ENCODE measurements at places on chromosomes 1 and 21. TPM values are rescaled to one million over a fixed set of nuclear protein-coding genes. Genes with fewer than 3 reads are reported as not detected.

GRCh38 chr1:25430967-25431881 lies 527 bp downstream of the MACO1 start:
- peak; percentile 10 for DNase-seq

- no peak for DNase-seq
Observed at GRCh38 chr1:26557008-26557407, 27.4 kb downstream of the RPS6KA1 start.

DNA sequence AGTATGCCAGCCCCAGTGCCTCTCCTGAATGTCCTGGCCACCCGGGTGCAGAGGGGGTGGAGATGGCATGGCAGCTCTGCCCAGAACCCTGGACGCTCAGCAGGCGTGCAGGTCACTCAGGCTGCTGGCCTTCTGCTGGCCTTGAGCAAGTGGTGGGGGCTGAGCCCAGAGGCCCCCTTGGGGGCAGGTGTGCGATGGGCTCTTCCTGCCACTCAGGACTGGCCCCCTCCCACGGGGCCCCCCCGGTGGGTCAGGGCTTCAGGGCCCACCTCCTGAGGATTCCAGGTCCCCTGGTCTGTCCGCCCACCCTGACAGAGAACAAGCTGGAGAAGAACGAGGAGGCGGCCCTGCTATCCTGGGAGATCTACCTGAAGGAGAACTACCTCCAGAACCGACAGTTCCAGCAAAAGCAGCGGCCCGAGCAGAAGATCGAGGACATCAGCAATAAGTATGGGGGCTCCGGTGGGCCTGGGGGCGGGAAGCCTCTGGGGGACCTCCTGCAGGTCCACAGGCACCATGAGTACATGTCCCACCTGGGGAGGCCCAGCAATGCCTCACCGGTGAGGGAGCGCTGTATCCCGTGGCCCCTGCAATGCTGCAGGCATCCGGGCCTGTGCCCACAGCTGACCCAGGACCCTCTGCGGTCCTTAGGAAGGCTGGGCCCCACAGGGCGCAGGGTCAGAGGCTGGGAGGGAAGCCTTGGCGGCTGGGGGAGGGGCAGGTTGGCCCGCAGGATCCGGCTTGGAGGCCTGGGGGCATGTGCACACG lies 37.0 kb upstream of the LRRC3 start:
- DNase-seq: no peak

DNA sequence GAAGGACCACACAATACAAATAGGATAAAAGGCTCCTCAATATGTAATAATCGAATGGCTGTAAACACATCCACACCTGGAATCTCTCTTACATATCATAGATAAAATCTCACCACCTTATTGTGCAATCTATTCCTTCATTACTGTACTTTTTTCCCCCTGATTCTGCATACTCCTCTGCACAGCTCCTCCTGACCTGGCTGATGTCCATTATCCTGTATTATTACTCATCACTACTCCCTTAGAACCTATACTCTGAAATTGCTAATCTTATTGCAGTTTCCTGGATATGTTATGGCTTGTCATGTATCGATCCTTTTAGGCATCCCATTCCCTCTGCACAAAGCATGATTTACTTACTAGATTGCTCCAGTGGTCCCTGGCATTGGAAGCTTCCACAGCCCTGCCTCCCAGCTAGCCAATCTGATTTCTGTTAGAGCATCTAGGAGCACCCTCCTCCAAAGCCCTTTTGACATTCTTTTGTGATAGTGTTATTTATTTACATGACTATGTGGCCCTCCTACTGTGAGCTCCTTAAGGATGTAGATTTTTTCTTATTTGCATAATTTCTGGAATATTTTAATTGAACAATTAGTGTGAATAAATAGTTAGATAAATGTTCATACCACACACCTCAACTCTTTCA lies 24.2 kb upstream of the PHGDH start:
- DNase-seq: no peak

GRCh38 chr1:173433751-173434326 lies 43.3 kb upstream of the PRDX6 start:
- DNase-seq: no peak

DNA sequence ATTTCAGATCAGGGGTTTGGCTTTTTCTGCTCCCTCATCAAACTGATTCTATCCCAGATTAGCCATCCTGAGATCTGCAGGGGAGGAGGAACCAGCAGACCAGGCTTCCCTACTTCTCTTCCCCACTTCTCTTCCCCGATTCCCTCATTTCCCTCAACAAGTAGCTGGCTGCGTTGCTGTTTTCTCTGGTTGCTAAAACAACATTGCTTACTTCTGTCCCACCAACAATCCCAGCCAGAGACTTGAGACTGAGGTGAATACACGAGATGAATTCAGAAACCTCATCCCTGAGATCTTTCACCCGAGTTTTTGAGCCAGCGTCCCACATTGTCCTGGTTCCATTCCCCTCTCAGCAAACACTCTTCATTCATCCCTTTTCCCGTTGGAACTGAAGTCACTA lies 22.4 kb downstream of the DYRK3 start:
- DNase-seq: no peak

GRCh38 chr21:33975548-33976081 lies 60.0 kb upstream of the ATP5PO start:
- DNase-seq: no peak

DNA sequence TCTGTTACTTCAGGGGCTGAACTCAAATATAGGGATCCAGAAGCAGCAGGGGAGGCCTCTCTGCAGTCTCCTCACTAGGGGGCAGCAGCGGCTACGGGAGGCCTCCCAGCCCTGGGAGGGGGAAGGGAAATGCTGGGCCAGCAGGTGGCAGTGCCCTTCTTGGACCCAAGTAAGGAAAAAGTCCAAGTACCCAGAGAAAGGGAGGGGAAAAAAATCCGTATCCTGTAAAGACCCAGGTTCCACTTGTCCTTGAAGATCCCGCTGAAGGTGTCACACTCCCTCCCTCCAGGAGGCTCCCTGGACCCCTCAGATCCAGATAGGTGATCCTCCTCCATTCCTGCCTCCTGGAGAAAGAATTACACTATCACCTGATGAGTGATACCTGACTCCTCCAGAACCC lies 14.1 kb upstream of the NUAK2 start:
- no peak for DNase-seq

GRCh38 chr21:17611414-17612022 lies 1.2 kb downstream of the BTG3 start:
- peak; percentile 82 for DNase-seq

- no peak for DNase-seq
Observed at GRCh38 chr1:201475915-201476669, 7.1 kb upstream of the PHLDA3 start.

DNA sequence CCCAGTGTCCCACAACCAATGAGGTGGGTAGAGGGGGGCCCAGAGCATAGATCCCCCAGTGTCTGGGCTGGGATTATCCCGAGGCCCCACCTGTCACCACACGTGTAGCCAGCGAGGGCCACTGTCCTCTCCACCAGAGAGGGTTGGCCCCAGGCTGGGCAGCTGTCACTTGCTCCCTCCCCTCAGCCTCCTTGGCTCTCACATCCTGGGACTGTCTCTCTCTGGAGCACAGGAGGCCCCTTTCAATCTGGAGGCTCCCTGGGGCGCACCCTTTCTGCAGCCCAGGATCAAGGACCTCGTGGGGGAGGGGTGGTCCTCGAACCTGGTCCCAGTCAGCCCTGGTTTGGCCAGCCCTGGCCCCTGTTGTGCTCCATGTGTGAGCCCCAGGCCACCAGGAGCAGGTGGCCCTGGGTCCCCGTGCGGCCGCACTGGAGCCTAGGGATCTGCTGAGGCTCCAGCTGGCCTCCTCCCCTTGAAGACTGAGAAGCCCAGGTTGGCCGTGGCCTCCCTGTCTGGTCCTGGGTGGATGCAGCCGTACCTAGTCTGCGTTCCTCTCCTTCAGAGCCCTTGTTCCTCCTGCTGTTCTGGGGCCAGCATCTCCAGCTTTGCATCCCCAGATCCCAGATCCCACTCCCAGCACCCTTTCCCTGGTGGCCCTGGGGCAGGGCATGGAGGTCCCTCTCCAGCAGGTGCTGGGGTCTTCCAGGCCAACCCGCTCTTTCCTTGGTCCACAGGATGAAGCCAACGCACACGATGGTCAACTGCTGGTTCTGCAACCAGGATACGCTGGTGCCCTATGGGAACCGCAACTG lies 6.7 kb downstream of the TMEM201 start:
- no peak for DNase-seq

- no peak for DNase-seq
Observed at GRCh38 chr1:113930499-113931161, 1.5 kb downstream of the HIPK1 start.

DNA sequence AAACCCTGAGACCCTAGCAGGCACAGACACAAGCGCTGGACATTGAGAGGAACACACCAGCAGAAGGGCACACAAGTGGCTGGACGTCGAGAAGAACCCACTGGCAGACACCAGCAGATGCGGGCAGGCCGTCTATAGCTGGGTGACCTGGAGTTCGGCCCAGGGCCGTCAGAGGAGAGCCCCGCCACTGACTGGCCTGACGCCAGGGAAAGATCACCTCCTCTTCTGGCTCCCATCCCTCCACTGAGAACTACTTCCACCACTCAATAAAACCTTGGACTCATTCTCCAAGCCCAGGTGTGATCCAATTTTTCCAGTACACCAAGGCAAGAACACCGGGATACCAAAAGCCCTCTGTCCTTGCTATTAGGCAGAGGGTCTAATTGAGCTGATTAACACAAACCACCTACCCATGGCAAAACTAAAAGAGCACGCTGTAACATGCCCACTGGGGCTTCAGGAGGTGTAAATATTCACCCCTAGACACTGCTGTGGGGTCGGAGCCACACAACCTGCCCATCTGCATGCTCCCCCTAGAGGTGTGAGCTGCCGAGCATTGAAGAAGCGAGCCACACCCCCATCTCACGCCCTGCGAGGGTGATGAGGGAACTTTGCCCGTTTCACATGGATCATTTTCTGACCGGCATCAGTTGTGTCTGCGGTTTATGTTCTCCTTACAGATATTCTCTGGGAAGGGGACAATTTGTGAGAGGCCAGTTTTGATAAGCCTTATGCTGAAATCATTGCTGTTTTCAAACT lies 104.8 kb downstream of the HLX start:
- no peak for DNase-seq

GRCh38 chr1:165695031-165695430 lies 3.3 kb downstream of the ALDH9A1 start:
- no peak for DNase-seq

DNA sequence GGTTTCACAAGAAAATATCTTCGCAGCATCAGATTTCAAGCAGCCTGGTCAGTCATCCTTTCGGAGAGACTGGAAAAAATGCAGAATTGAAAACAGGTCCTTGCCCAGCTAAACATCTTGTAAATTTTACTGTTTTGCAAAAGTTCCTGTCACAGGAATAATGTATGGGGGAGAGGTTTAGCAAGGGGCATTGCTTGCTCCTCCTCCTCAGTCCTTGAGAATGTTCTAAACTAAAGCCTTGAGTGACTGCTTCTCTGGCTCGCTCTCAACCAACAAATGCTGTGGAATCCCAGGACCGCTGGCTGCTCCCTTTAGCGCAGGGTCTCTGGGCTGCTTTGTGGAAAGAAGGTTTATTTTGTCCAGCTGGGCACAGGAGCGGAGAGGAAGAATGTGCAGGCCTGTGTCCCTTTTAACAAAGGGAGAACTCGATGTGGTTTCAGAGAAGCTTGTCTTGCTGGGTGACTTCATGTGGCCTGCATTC lies 33.6 kb upstream of the FHAD1 start:
- no peak for DNase-seq

GRCh38 chr1:54546651-54547401 lies 1.2 kb upstream of the ACOT11 start:
- no peak for DNase-seq

DNA sequence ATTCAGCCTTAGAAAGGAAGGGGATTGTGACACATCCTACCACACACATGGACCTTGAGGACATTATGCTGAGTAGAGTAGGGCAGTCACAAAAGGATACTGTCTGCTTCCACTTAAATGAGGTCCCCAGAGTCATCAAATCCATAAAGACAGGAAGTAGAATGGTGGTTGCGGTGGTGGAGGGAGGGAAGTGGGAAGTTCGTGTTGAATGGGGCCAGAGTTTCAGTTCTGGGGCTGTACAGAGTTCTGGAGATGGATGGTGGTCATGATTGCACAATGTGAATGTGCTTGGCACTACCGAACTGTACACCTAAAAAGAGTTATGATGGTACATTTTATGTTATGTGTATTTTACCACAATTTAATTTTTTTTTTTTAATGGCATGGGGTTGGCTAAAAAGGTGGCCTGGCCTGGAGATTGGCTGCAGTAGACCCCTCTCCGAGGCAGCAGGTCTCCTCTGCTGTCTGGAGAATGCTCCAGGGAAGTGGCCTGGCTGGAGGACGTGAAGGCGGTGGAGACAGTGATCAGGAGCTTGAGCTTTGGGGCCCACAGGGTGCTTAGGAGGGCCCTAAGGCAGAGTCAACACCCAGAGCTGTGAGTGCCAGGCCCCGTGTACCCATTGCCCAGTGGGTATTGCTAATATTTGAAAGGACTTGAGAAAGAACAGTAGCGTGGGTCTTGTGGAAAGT lies 30.4 kb downstream of the IFNGR2 start:
- DNase-seq: no peak

DNA sequence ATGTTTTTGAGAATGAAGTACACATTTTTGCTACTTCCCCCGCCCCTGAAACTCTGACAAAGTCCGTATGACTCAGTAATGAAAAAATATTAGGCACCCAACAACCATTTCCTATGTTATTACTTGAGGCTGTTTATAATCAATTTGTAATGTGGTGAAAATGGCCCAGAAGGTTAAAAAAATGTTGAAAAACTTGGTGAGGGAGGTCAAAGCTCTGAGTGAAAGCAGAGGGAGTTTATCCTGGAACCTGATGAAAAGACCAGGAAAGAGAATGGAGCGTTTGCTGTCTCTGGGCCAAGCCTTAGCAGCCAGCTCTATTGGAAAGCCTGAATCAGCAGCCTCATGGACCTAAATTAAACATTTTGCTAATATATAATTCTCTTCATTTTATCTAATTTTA lies 367.7 kb upstream of the NEGR1 start:
- no peak for DNase-seq

- no peak for DNase-seq
Observed at GRCh38 chr1:87174724-87175245, 153.9 kb upstream of the LMO4 start.

DNA sequence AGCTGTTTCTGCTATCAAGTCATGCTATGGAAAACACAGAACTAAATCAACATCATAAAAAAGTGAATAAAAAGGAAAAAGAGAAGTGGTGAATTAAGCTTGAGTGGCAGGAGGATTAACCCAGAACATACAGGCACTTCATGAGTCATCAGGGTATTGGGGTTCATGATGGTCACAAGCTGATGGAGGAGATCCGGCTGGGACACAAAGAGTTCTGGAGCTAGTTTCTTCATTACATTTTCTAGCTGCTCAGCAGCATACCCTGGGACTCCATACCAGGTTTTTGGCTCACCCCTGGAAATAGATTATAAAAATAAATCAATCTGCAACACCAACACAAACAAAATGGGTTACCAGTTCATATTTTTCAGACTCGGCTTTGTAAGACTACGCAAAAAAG lies 42.5 kb upstream of the SYT2 start:
- DNase-seq: peak; percentile 38

GRCh38 chr1:91948097-91948496 lies 1.1 kb upstream of the BRDT start:
- no peak for DNase-seq

CD244 gene
- polyA plus RNA-seq: 0.36 TPM

NOC2L gene
- 52.0 TPM for polyA plus RNA-seq

H6PD gene
- 42.3 TPM for polyA plus RNA-seq

CFHR3 gene
- 0.18 TPM for polyA plus RNA-seq

RNF186 gene
- polyA plus RNA-seq: not detected

UROD gene
- 105 TPM for polyA plus RNA-seq

TRIM63 gene
- 1.1 TPM for polyA plus RNA-seq

CLCA4 gene
- not detected for polyA plus RNA-seq

SLC44A5 gene
- polyA plus RNA-seq: 13.4 TPM

UTP11 gene
- polyA plus RNA-seq: 44.5 TPM

RNF11 gene
- 124 TPM for polyA plus RNA-seq

CRNN gene
- not detected for polyA plus RNA-seq
